T-cell (primary cell): ENCODE measurements at places on chromosomes 2 and 18. TPM values are rescaled to one million over a fixed set of nuclear protein-coding genes. Genes with fewer than 3 reads are reported as not detected.

Gene CDK15
- total RNA-seq, result not detected

Gene AQP12B
- not detected for total RNA-seq

Gene EGR4
- 0.10 TPM for total RNA-seq

Gene PSD4
- total RNA-seq, result 150 TPM

Gene CBLN2
- total RNA-seq, result not detected

DNA sequence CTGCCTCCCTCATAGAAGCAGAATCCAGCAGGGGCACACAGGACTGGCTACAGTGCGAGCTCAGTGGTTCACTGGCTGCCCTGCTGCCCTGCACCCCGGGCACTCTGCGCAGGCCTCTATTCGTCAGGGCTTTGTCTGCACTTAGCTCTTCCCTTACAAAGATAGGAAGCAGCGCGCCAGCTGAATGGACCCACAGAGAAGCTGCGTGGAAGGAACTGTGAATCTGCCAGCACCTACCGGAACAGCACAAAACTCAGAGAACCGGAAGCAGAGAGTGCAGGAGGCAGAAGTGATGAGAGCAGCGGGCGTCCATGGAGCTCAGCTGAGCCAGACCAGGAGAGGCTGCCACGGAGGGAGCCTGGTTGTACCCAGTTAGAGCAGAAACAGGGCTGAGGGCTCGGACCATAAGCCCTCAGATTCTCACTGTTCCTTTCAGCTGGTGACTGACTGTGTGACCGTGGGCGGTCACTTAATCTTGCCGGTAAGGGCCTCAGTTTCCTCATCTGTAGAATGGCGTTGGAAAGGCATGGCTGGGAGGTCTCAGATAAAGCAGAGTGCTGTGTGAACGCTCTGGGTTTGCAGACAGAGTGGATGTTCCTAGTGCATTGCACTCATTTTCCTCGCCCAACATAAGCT is 23.1 kb upstream of the SLC66A3 start:
- DNase-seq, result no peak

- no peak for DNase-seq
Observed at GRCh38 chr2:221465776-221466175, 106.3 kb downstream of the EPHA4 start.

DNA sequence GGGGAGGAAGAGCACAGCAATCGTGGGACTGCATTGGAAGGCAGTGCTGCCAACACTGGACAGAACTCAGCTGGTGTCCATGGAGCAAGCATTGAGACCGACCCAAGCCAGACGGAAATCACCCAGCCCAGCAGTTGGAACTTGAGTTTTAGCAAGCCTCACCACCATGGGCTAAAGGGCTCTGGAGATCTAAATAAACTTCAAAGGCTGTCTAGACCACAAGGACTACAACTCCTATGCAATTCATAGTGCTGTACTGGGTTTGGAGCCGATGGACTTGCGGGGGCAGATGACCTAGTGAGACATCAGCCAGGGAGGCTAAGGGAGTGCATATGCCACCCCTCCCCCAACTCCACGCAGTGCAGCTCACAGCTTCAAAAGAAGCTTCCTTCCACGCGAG is 243.6 kb upstream of the SLC39A10 start:
- no peak for DNase-seq

DNA sequence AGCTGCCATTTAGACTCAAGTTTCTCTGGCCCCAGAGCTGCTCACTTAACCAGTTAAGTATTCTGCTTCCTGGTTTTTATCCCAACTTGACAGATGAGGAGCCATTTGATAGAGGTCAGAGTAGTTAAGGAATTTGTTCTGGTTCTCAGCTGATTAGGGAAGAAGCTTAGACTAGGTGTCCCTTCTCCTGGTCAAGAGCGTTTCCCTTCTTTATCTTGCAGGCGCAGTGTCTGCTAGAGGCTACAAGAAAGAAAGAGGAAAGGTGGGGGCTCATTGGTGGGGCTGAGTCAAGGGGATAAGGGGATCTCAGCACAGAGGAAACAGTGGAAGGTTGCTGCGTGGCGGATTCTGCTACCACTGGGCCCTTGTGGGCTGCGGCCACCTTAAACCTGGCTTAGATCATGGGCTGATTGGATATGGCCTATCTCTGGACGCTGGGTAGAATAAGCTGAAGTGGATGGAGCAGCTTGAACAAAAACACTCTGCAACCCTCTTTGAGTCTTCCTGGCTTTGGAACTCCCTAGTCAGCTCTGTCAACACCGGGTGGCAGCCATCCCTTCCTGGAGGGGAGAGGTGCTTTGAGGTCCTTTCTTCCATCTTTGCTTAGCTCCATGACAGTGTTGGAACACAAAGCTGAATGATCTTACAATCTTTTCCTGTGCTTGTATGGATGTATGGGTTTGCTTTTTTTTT is 70.8 kb downstream of the QPCT start:
- no peak for DNase-seq

GRCh38 chr18:75679331-75679730 is 251.8 kb upstream of the SMIM21 start:
- no peak for DNase-seq

DNA sequence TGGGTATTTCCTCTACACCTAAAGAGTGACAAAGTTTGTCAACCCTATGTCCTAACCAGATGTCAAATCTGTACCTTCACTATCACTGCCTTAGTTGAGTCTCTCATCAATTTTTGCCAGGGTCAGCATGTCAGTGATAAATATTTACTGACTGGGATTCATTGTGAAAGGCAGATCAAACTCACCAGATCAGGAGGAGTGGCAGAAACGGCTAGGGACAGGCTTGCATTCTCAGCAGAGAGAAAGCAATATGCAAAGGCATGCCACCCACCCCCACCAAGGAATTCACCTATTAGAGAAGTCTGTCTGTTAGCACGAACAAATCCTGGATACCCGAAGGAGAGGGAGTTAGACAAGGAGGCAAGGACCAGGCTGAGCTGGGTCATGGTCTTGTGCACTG is 62.6 kb downstream of the PTPN2 start:
- DNase-seq, result no peak

GRCh38 chr2:239291475-239292350 is 109.1 kb downstream of the HDAC4 start:
- DNase-seq, result no peak

- DNase-seq, result no peak
Observed at GRCh38 chr2:187500585-187501359, 52.7 kb upstream of the CALCRL start.

DNA sequence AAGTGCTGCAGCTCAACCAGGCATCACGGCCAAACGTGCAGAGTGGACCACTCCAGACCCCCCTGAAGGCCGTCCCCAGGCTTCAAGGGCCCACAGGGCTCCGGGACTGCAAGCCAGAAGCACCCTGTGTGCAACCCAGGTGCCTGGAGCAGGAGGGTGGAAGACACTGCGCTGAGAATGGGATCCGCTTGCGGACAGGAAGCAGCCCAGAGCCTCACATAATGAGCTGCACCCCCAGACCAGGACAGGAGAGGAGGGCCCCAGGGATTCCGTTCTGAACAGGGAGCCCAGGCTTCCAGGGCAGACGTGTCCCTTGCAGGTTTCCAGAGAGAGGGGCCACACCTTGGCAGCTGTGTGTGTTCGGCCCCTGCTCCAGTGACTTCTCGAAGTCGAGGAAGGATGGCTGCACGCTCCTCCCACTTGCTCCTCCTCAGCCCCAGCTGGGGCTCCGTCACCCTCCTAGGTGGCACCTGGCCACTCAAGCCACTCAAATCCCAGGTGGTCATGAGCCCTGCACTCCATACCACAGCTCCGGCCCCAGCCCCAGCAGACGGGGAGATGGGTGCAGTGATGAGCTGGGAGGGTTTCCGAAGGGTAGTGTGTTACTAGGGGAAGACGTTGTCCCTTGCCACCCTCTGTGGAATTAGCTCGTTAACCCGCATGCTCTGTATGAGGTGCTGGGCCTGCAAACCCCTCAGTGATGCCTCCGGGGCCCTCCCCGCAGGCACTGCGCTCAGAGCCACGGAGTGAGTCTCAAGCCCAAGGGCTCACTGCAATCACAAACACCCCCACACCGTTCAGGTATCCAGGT is 79.2 kb downstream of the NDUFA10 start:
- DNase-seq, result no peak

DNA sequence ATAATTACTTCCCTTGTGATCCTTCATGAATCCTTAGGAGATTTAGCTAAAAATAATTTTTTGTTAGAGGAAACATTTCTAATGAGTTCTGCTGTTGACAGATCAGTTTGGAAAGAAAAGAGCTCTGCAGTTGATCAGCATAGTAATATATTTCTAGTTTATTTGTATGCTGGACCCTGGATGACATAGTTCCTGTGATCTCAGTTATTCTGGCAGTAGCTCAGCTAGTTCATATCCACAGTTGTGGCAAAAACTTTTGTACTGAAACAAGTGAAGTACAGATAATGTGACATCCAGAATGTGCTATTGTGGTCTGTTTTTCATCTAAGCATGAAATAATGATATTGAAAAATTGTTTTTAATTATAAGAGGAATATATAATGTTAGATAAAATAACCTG is 33.7 kb downstream of the ABI2 start:
- DNase-seq, result no peak

- DNase-seq, result no peak
Observed at GRCh38 chr2:211837206-211837605, 701.4 kb downstream of the ERBB4 start.

DNA sequence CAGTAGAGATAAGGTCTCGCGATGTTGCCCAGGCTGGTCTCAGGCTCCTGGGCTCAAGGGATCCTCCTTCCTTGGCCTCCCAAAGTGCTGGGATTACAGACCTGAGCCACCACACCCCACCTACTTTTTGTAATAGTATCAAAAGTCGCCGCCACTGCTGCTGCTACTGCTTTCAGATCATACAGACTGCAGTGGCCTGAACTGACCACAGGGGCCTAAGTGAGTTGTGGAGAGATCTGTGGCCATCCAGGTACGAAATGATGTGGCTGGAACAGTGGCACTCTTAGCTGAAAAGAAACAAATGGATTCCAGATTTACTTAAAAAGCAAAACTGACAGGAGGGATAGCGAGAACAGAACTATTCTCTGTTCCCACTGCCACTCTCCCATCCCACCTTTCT is 32.9 kb upstream of the POMC start:
- no peak for DNase-seq

GRCh38 chr2:101748000-101748399 is 50.5 kb downstream of the MAP4K4 start:
- no peak for DNase-seq

DNA sequence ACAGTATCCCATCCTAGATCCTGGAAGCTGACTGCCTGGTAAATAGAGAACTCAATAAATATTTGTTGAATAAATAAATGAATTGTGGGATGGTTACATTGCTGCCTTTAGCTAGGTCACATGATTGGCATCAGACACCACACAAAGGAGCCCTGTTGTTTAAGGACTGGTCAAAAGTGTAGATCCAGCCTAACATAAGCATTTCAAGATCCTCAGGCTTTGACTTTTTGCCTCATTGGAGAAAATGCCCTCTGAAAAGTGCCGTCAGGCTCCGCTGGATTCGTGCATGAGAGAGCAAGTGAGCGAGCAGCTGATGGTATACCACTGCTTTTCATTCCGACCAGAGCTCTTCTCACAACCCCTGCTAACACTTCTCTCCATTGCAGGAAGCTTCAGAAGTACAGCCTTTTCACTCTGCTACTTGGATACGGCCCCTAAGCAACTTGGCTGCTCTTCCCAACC is 1.3 kb upstream of the ZNF24 start:
- no peak for DNase-seq
